ENCODE measurements at places on chromosomes 5 and 9.

DNA sequence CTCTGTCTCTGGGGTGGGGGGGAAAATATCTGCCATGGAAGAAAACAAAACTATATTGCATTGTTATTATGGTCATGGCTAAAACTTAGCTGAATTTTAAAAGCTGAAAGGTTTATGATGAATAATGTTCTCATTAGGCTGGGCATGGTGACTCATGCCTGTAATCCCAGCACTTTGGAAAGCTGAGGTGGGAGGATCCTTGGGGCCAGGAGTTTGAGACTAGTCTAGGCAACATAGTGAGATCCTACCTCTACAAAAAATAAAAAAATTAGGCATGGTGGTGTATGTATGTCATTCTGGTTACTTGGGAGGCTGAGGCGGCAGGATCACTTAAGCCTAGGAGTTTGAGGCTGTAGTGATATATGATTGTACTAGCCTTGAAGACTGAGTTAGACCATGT, 44.5 kb downstream of the IPO11 start:
- no peak for DNase-seq

DNA sequence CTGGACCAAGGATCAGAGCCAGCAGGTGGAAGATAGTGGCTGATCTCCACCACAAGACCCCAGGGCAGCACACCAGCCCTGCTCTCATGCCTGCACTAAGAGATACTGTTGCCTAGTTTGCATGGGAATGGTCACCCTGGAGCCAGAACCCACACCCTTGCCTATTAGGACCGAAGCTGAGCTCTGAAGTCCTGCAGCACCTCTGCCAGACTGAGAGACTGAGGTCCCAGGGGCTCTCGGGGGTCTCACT, 11.3 kb downstream of the ACSL6 start:
- no peak for DNase-seq

- DNase-seq: no peak
These were observed 280.8 kb downstream of the AOPEP start for GRCh38 chr9:95007226-95007869.

GRCh38 chr5:485113-485945, 38.9 kb downstream of the SLC9A3 start:
- DNase-seq: no peak

- no peak for DNase-seq
These were observed 100.7 kb downstream of the LMNB1 start for GRCh38 chr5:126877602-126878001.

Measured in glomerular endothelial cell (primary cell).